GM04504 (cell line): ENCODE measurements at places on chromosomes 4 and X.

DNA sequence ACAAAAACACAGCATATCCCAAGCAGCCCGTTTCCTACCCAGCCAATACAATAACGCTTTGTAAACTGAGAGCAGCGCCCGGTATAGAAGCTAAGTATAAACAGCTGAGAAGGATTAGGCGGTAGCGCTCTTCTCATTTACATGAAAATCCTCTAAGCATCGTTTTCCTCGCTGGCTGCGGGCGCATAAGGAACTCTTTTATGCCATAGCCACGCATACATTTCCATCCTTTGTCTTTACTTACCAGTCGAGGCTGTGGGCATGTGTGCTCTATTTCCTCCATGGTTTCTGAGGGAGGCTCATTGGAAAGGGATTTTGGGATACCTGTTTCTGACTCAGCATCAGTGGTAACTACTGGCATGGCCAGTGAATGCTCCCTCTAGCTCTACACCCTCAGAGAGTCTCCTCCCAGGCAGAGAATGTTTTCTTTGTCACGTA lies 383 bp downstream of the PCYT1B start:
- DNase-seq: no peak

GRCh38 chr4:164956766-164957643 lies 20.5 kb downstream of the TRIM61 start:
- DNase-seq: no peak

- DNase-seq: no peak
Measured at GRCh38 chr4:134537701-134538100, 336.1 kb upstream of the PABPC4L start.

GRCh38 chr4:100795581-100795980 lies 277.8 kb upstream of the EMCN start:
- DNase-seq: no peak

GRCh38 chr4:88022289-88022688 lies 14.9 kb downstream of the PKD2 start:
- DNase-seq: no peak

DNA sequence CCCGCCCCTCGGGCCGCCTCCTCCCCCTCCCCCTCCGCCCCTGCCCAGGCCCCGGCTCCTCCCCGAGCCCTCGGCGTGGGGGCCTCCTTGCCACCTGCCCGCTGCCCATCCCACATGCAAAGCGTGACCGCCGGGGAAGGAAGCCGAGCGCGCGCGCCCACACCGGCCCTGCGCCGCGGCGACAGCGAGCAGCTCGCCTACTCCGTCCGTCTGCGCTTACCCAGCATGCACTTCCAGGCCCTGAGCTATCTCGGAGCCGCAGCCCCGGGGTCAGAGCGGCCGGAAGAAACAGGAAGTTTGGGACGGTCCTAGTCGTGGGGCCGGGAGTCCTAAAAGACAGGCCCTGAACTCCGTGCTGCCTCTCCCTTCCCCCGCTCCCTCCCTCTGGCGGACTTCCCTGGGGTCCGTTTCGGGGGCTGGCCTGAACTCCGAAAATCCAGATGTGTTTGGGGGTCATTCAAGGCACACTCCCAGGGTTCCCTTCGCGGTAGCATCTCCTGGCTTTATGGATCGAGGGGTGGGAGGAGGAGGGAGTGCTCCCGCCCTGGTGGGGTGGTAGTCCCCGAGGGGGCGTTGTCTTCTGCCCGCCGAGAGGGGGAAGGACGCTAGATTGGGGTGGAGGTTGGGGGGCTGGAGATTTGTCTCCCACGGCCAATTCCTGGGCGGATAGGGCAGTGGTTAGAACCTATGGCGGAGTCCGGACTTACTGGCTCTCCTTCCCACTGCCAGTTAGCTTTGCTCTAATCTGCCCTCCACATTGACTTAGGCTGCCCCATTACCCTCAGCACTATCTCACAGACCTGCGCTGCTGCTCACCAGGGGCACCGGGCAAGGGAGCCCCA lies 25.0 kb upstream of the BCORL1 start:
- no peak for DNase-seq

- no peak for DNase-seq
Measured at GRCh38 chr4:179248821-179249220, 1806.6 kb upstream of the AGA start.

- no peak for DNase-seq
Measured at GRCh38 chr4:158808399-158808798, 39.6 kb downstream of the FNIP2 start.

DNA sequence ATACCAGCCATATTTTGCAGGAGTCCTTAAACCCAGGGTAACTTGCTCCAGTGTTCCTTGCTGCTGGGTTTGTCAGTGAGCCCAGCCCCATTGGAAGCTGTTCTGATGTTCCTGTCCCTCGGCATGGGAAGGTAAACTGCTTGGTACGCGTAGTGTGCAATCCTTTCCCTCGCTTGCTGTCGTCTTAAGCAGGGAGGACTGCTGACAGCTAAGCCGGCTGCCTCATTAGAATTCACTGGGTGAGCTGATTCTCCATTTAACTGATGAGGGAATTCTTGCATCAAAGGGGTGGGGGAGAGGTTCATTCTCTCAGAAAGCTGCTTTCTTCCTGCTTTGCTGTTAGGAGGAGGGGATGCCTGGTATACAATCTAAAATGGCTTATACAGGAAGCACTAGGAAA lies 164.6 kb downstream of the MID1IP1 start:
- DNase-seq: no peak

DNA sequence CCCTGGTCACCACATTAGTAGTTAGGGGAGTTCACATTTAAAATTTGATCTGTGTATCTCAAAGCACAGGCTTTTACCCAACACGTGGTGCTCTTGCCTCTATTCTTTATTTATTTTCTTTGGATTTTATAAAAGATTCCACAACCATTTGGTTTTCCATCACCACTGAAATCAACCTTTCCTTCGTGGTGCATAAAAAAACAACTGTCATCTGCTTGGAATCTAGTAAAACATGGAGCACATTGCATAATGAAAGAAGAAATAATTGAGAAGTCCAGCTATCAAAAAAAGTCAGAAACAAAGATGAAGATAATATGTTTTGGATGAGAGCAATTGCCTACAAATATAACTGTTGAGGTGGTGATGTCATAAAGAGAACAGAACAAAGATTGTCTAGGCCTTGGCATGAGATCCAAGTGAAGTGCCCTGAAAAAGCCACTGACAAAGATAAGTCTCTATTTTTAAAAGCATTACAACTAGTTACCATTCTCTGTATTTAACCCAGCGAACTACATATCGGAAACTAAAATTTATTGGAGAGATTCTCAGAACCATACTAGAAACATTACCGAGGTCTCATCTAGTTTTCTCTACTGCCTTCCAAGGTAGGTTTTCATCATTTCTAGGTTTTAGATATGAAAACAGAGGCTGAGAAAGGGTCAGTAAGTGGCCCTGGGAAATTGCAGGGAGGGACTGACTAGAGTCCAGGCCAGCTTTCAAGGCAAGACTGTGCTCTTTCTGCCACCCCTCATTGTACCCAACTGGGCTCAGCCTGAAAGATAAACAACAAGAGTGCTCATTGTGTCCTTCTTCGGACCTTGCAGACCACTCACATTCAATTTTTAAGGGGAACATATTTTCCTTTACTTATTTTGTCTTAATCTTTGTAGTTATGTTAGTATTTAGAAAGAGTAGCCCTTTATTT lies 127.3 kb downstream of the MAD2L1 start:
- DNase-seq: no peak

DNA sequence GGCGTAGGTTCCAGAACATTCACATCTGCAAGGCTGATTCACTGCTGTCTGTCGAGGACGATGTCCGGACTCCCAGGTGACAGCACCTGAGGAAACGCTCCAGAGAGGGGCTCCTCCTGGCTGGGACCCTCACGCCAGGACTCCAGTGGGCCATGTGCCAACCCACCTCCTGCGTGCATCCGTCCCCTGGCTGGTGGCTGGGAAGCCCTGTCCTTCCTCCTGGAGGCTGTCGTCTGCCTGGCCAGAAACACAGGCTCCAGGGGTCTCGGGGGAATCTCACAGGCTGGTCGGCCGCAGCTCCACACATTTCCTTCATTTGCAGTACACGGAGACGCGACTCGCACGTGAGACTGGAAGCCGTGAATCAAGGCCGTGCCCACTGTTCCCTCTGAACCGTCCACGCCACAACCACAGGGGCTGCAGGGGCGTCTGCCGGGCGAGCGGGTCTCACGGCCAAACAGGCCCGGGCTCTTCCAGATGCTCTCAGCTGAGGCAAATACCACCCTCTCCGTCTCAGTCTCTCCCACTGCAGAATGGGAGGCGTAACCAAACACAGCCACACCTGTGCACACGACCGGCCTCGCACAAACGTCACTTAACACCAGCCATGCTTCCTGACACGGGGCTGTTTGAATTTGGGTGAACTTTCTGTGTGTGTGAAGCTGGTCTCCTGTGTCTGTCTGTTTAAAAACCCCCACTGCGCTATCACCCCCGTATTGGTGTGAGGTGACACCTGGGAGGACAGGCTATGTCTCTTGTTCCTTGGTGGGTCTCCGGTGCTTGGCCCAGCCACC lies 38.7 kb upstream of the MXD4 start:
- no peak for DNase-seq

- no peak for DNase-seq
Measured at GRCh38 chr4:64727960-64728359, 318.7 kb upstream of the TECRL start.

GRCh38 chr4:52997132-52997416 lies 135.0 kb downstream of the RASL11B start:
- no peak for DNase-seq

DNA sequence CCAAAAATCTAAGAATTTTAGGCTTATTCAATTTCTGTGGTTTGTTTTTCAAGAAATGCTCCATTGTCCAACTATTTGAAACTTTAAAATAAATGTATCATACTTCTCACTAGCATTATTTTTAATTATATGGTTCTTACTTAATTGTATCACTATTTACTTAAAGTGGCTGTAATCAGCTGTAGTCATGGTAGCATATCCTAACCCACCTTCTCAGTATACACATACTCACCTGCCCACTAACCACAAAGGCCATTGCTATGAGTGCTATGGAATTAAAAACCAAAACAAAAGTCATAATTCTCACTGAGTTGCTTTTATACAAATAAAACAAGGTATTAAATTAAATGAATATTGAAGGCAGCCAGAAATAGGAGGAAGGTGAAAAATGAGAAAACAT lies 5.0 kb downstream of the FBXO8 start:
- no peak for DNase-seq

- no peak for DNase-seq
Measured at GRCh38 chrX:48700951-48701653, 4.6 kb downstream of the SUV39H1 start.

DNA sequence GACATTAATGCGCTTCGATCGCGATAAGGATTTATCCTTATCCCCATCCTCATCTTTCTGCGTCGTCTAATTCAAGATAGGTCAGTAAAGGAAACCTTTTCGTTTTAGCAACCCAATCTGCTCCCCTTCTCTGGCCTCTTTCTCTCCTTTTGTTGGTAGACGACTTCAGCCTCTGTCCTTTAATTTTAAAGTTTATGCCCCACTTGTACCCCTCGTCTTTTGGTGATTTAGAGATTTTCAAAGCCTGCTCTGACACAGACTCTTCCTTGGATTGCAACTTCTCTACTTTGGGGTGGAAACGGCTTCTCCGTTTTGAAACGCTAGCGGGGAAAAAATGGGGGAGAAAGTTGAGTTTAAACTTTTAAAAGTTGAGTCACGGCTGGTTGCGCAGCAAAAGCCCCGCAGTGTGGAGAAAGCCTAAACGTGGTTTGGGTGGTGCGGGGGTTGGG lies 528 bp upstream of the FGF2 start:
- no peak for DNase-seq

DNA sequence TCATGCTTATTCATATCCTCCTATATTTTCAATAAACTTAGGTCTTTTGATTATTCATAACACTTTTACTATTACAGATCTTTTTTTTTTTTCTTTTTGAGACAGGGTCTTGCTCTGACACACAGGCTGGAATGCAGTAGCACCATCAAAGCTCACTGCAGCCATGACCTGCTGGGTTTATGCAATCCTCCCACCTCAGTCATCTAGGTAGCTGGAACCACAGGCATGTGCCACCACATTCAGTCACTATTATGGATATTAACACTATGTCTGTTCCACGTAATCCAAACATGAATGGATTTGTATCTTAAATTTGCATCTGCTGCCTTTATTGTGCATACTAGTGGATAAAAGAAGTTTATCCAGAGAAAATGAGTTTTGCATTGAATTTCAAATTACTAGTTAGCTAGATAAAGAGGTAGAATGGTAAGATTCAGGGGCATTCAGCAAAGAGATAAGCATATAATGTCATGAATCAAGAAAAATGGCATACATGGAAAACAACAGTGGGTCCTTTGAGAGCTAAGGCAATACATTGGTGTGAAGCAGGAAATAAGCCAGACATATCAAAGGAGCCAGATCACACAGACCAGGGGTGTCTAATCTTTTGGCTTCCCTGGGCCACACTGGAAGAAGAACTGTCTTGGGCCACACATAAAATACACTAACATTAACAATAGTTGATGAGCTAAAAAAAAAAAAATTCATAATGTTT lies 13.9 kb downstream of the ANAPC10 start:
- no peak for DNase-seq

GRCh38 chr4:41319553-41319952 lies 62.8 kb downstream of the UCHL1 start:
- DNase-seq: no peak

- DNase-seq: no peak
Measured at GRCh38 chrX:151596282-151596681, 32.8 kb downstream of the PASD1 start.

DNA sequence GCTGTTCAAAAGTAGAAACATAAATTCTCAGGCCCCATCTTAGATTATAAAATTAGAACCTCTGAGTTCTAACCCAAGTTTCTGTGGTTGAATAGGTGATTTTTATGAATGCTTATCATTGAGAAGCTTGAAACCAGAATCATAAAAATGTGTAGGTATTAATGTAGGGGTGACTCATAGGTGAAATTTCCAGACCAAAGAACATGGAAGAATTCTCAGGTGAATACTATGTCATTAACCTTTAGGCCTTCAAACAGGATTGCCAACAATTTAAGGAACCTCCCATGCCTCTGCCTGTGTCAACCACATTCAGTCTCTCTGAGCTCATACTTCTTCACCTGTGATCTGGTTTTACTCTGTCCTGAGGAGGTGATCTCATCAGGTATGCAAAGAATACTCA lies 177.8 kb downstream of the NPFFR2 start:
- DNase-seq: no peak

DNA sequence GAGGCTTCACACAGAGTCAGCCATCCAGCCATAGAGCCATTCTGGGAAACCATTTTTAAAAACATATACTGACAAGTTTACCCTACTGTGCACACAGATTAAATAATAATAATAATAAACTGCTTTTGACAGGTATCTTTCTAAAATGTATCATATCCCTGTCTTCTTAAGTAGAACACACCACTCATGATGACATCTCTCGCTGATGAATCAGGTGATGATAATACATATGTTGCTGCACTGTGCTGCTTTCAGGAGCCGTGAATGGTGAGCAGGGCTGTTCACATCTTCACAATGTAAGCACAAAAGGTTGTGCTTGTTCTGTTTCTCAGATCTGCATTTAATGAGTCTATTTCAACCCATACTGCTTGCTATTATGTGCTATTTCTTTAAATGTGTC lies 3.5 kb downstream of the MTNR1A start:
- DNase-seq: no peak

GRCh38 chr4:153040677-153041076 lies 104.6 kb downstream of the FHDC1 start:
- no peak for DNase-seq
